Pancreas (tissue), 10 donors: ENCODE measurements at places on chromosomes 4 and X. TPM values are rescaled to one million over a fixed set of nuclear protein-coding genes. Genes with fewer than 3 reads are reported as not detected.

The TSPAN7 gene
- 5.3 TPM for total RNA-seq

The DOK7 gene
- 2.5 TPM for total RNA-seq

GRCh38 chr4:7171191-7171900, 21.0 kb upstream of the SORCS2 start:
- DNase-seq, result no peak

DNA sequence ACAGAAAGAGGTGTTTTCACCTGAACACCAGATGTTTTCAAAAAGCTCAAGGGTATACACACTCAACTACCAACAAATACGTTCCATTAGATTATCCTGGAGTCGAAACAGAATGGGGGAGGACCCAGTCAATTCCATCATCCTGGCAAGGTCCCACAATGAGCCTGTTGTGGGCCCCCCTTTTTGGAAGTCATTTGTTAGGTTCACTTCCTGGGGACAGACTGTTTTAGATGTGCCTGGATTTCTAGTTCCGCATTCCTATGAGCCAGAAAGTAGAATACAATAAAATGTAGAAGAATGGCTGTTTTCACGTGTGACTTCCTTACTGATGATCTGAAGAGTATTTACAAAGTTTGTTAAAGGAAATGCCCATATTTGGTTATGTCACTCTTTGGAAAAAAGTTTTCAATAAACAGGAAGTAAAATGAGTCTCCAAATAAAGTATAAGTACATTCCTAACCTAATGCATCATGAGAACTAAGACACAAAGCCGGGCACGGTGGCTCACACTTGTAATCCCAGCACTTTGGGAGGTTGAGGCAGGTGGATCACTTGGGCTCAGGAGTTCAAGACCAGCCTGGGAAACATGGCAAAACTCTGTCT, 192.5 kb downstream of the MAML3 start:
- no peak for DNase-seq

GRCh38 chr4:90950385-90950841, 823.2 kb downstream of the CCSER1 start:
- DNase-seq, result no peak

GRCh38 chrX:20522420-20522819, 255.7 kb upstream of the RPS6KA3 start:
- no peak for DNase-seq

DNA sequence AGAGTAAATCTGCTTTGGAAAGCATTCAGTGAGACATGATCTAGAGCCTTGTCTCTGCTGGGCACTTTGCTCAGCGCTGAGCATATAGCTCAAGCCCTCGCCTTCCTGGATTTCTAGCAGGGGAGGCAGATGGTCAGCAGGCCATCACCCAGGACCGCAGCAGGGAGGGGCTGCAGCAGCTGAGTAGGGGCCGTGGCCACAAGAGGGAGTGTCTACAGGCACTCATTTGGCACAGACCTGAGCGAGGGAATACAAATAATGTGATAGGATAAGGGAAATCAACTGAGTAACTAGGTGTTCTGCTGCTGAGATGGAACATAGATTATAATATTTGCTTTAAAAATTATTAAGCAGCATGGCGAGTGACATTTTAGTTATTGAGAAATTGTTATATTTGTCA, 30.2 kb downstream of the OFD1 start:
- peak; percentile 22 for DNase-seq

DNA sequence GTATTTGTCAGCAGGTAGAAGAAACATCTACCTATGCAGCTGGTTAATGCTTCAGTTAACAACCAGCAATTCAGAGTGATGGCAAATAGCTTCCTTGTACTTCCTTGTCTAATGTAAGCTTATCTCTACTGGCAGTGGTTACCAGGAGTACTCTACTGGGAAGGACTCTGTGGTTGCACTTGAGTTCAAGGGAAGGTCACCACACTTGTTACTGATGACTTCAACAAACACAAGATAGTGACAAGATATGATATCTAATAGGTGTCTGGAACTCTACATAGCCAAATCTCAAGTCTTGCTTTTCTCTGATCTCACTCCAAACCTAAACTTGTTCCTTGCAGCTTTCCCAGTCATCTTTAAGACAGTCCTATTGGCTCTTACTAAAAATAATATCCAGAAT, 1644.9 kb upstream of the TENM3 start:
- DNase-seq, result no peak

DNA sequence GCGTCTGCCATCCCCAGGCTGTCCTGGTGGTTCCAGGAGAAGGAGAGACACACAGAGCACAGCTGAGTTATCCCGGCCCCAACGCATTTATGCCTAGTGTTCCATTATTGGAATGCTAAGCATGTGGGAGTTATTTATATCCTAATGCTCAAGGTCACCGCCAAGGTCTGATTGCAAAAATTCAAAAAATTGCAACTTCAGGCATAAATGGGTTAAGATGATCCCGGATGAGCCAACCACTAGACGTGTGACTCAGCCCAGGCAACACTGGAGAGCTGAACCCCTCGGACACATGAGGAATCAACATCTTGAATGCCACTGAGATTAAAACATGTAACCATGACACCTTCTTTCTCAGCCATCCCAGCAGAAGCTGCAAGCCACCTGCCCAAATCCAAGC, 3.8 kb upstream of the ZCCHC4 start:
- DNase-seq, result no peak

- peak; percentile 83 for DNase-seq
Observed at GRCh38 chr4:151407466-151408379, 1.3 kb upstream of the FHIP1A start.

The ZAR1 gene
- not detected for total RNA-seq

DNA sequence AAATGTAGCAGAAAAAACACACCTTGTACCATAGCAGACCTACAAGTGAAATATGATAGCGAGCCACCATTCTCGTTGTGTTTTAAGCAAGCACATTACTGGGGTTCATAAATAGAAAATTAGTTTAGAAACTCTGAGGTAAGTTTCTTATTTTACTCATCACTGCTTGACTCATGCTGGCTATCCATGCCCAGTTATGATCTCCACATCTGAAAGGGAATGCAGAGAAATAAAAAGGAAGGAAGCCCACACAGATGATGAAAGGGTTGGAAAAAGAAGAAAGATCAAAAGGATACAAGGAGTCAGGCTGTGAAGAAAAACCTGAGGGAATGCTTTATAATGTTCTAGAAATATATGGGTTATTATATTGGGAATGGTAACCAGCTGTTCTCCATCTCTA, 54.5 kb downstream of the CAMK2D start:
- DNase-seq, result no peak

DNA sequence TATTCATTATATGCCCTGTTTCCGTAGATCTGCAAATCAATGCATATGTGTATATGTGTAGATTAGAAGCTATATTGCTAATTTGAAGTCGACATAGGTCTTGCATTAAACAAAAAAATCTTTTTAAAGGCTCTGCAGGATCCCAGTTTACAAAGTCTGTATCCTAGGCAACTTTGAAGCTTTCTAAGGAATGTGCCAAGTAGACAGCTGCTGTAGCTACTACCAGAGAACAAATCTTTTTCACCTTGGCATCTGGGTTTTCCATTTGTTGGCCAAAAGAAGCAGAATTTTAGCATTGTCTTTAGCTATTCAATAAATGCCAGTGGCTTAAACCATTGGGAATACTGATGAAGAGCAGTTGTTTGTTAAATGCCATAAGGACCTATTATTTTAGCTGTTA, 88.0 kb downstream of the NAA11 start:
- no peak for DNase-seq

DNA sequence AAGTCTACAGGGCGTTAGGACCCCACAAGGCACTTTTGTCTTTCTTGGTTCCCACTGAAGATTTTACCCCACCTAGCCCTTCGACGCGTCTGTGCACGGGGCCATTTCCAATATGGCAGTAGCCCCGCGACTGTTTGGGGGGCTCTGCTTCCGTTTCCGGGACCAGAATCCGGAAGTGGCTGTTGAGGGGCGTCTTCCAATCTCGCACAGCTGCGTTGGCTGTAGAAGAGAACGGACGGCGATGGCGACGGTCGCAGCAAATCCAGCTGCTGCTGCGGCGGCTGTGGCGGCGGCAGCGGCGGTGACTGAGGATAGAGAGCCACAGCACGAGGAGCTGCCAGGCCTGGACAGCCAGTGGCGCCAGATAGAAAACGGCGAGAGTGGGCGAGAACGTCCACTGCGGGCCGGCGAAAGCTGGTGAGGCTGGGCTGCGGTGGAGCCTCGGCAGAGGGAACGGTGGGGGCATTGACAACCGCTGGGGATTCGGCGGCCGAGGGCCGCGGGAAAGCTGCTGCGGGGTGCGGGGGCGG, at the start of gene USP11:
Gene USP11, plus strand, starts transcription at position 207 of the 530 bp plus-strand sequence. Its CDS starts 35 bp downstream, at position 242.
- DNase-seq, result no peak

The TRIM60 gene
- total RNA-seq, result not detected

The USP27X gene
- 1.2 TPM for total RNA-seq

- DNase-seq, result no peak
Observed at GRCh38 chrX:17555846-17556245, 180.8 kb downstream of the NHS start.

The CMC4 gene
- 2.9 TPM for total RNA-seq

The BEX4 gene
- 8.5 TPM for total RNA-seq

- no peak for DNase-seq
Observed at GRCh38 chr4:136709897-136710296, 822.4 kb downstream of the PCDH18 start.

GRCh38 chr4:129240816-129241215, 144.9 kb downstream of the C4orf33 start:
- no peak for DNase-seq

GRCh38 chr4:82429728-82430192, 502 bp downstream of the HNRNPDL start:
- no peak for DNase-seq

GRCh38 chr4:174318829-174319764, 35.4 kb downstream of the CEP44 start:
- DNase-seq, result no peak

GRCh38 chr4:143763587-143763986, 63.1 kb upstream of the FREM3 start:
- DNase-seq, result no peak

The TCEAL2 gene
- total RNA-seq, result 1.0 TPM

GRCh38 chr4:167274351-167274750, 40.1 kb upstream of the SPOCK3 start:
- no peak for DNase-seq

DNA sequence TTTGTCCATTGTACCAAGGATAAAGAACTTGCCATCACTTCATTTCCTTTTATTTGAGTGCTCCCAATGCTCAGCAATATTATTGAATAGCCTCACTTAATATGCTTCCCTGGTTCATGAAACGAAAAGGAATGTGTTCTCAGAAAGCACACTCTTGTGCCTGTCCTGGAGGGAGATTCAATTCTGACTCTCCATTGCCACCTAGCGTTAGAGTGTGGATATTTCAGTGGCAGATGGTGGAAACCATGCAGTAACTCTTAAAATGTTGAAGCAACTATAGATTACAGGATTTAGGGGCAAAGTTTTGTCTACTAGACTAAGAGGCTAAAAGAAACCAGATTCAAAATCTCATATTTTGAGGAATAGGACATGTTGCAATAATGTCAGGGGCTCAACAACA, 36.0 kb downstream of the GAB3 start:
- no peak for DNase-seq

- DNase-seq, result no peak
Observed at GRCh38 chrX:19721726-19722370, 165.6 kb downstream of the SH3KBP1 start.

- DNase-seq, result no peak
Observed at GRCh38 chr4:74152836-74153235, 5.1 kb upstream of the MTHFD2L start.

GRCh38 chr4:95371476-95372224, 177.1 kb downstream of the UNC5C start:
- no peak for DNase-seq

The FHDC1 gene
- 1.4 TPM for total RNA-seq
